ENCODE measurements at places on chromosomes 13 and 19.

GRCh38 chr13:23915308-23915707 is 18.0 kb upstream of the C1QTNF9B start:
- DNase-seq, result no peak

DNA sequence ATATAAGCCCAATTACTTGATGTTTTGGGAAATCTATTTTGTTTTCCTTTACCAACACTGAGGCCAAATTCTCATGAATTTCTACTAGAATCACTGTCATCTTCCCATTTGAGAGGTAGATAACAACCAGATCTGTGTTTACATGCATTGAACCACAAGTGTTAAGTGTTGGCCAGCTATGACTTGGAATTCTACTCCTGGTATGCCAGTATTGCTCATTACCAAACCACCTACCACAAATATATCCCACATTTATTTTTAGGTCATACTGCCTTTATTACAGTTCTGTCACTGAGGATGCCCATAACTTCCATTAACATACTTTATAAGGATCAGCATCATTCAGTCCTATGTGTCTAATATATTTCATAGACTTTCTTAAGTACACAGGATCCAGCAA is 328.9 kb downstream of the DIAPH3 start:
- no peak for DNase-seq

GRCh38 chr13:30864433-30865122 is 41.5 kb upstream of the MEDAG start:
- DNase-seq, result no peak

DNA sequence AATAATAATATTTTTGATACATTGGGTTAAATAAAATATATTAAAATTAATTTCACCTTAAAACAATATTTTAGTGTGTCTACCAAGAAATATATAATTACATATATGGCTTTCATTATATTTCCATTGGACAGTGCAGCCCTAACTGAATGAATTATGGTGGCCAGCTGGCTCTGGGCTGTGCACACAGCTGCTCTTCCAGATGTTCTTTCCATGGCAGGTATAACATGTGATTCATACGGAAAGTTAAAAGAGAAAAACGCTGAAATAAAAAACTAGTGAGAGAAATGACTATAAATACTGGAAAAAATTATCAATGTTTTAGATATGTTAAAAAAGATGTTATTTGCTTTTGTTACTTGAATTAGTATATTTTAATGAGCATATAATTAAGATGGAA is 216.3 kb downstream of the RGCC start:
- DNase-seq, result no peak

DNA sequence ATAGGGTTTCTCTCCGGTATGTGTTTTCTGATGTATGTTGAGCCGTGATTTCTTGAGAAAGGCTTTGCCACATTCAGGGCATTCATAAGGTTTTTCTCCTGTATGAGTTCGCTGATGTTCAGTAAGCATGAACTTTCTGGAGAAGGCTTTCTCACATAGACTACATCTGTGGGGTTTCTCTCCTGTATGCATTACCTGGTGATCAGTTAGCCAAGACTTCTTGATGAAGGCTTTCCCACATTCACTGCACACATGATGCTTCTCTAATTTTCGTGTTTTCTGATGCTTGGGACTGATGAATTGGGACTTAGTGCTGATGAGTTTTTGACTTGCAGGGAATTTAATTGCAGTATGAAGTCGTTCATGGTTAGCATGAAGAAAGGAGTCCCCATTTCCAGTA is 21.1 kb downstream of the ZNF350 start:
- no peak for DNase-seq

DNA sequence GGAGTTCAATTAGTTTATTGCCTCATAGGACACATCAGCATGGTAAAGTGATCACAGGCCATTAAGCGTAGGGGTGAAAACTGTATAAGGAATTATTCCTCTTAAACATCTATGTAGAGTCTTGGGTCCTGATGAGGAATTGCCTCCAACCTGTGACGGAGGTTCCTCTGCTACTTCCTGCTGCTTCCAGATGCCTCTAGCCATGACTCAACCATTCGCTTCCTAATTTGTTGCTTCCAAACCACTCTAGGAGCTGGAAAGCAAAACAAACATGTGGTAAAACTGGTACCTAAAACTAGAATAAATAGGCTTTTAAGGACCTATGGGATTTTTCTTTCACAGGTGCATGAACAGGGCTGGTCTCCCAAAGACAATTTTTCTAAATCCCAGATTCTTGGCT is 253.8 kb downstream of the KLF12 start:
- DNase-seq, result no peak
